ENCODE measurements at places on chromosomes 1 and 21.

GRCh38 chr1:109535971-109536491, 3.6 kb upstream of the GPR61 start:
- no peak for DNase-seq

DNA sequence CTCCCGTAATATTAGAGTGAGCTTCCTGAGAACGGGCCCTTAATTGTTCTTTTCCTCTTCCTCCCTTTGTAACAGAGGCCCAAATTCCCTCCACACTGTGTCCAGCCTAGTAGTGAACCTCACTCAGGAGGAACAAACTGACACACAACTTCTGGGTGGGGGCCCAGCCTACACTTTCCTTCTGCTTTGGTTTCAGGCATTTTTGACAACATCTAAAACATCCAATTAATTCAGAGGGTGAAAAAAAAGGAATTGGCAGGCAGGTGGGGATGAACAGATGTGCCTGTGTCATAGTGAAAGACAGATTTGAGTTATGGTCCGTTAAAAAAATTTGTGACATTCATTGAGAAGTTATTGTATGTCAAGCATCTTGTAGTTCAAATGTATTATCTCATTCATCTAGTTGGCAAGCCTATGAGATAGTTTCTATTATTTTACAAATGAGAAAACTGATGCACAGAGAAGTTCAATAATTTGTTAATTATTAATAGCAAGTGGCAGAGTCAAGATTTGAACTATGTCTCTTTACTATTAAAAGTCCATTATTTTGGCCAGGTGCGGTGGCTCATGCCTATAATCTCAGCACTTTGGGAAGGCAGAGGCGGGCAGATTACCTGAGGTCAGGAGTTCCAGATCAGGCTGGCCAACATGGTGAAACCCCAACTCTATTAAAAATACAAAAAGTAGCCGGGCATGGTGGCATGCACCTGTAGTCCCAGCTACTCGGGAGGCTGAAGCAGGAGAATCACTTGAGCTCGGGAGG, 41.6 kb upstream of the LRIG2 start:
- DNase-seq, result no peak

- no peak for DNase-seq
Measured at GRCh38 chr1:245718123-245718522, 563.3 kb downstream of the KIF26B start.

DNA sequence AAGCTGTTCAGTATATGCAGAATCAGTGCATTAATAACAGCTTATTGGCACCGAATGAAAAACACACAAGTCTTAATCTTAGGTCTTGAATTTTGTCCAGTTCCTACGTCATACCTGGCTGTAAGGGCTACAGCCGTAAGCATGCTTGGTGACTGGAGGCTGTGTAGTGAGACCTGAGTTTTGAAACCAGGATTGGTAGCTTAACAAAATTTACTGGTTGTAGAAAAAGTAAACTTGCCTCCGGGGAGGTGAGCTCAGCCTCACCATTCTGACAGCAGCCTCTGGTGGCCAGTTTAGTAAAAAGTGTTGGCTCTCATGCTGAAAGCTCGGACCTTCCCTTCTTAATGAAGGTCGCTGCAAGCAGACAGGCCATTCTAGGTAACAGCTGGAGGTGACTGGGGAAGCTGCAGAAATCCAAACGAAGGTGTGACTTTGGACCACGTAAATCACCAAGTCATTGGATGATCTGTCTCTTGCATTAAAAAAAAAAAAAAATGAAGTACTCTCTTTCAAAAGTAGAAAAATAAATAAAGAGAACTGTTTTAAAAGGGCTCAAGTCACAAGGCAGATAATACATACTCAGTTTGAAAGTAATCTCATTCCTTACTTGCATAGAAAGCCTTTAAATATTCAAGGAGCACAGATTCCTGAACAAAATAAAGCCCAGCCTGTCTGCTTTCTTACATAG, 48.9 kb downstream of the HLCS start:
- DNase-seq, result no peak

- no peak for DNase-seq
Measured at GRCh38 chr21:25491267-25491666, 116.0 kb downstream of the MRPL39 start.

DNA sequence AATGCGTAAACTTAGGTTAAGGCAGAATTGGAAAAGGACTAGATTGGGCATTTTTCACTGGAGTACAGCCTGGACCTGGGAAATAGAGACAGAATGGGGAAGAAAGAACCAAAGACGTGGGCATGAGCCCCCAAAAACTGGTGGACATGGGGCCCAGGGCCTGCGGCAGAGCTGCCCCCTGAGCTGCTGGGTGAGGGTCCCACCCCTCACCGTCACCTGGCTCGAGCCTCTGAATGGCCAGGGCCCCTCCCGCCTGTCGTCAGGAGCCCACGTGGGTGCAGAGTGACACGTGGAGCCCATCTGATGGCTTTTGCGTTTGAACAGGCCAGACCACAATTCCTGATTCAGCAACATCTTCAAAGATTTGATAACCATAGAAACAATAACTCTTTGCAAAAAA, 360.9 kb upstream of the VAMP3 start:
- DNase-seq, result no peak

GRCh38 chr21:37356706-37357105, 9.9 kb upstream of the DYRK1A start:
- no peak for DNase-seq

GRCh38 chr21:17495680-17496079, 17.2 kb upstream of the CXADR start:
- no peak for DNase-seq

DNA sequence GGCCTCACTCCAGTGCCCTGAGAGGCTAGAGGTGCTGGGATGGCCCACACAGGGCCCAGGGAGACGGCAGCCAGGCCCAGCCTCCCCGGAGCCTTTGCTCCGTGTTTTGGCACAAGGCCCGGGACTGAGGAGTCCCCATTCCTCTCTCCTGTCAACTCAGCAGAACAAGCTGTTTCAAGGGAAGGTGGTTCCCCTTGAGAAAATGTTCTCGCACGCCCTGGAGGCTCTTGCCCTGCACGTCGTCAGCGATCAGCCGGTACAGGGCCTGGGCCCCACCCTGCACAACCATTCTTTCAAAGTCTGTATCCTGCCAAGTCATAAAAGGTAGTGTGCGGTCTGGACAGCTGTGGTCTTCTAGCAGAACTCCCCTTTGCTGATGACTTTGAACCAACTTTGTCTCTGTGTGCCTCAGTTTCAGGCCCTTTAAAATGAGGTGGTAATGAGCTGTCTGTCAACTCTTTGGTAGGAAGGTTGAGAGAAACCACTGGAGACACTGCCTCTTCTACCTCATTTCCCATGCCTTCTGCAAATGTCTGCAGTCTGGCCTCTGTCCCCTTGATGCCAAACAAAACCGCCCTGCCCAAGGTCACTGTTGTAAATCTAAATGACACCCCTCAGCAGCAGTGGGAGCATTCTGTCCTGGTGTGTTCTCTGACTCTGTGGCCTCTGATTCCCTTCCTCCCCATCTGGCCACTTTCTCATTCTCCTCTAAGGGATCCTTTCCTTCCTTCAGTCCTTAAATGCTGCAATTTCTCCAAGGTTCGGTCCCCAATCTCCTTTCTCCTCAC, 138.6 kb upstream of the JUN start:
- DNase-seq, result no peak

DNA sequence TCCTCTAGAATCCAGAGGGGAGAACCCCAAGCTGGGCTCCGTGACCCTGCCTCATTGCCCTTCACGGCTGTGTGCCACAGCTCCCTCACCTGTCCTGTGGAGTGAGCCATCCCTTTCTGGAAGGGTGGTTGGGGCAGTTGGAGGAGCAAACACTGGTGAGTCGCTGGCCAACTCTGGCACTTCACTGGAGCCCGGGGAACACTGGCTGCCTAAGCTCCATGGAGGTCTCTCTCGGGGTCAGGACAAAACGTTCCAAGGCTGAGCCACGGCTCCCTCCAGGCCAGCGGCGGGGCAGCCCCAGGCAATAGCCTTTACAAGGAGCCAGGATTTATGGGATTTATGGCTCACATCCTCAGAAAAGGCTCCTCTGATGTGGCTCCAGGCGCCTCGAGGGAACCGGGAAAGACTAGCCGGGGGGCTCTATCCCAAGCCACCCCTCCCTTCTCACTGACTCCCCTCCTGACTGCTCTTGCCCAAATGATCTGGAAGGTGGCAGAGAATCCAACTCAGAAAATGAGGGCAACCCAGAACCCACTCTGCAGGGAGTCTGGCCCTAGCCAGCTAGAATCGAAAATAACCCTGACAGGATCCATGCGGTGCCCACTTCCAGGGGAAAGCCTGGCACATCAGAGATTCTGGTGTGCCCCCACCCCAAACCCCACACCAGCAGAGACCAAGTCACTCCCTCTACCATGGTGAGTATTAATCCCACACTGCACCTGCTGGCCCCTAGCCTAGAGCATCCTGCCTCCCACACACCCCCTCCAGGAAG, 75.2 kb downstream of the GLIS1 start:
- no peak for DNase-seq

- no peak for DNase-seq
Measured at GRCh38 chr1:47751193-47751592, 246.0 kb downstream of the TRABD2B start.

DNA sequence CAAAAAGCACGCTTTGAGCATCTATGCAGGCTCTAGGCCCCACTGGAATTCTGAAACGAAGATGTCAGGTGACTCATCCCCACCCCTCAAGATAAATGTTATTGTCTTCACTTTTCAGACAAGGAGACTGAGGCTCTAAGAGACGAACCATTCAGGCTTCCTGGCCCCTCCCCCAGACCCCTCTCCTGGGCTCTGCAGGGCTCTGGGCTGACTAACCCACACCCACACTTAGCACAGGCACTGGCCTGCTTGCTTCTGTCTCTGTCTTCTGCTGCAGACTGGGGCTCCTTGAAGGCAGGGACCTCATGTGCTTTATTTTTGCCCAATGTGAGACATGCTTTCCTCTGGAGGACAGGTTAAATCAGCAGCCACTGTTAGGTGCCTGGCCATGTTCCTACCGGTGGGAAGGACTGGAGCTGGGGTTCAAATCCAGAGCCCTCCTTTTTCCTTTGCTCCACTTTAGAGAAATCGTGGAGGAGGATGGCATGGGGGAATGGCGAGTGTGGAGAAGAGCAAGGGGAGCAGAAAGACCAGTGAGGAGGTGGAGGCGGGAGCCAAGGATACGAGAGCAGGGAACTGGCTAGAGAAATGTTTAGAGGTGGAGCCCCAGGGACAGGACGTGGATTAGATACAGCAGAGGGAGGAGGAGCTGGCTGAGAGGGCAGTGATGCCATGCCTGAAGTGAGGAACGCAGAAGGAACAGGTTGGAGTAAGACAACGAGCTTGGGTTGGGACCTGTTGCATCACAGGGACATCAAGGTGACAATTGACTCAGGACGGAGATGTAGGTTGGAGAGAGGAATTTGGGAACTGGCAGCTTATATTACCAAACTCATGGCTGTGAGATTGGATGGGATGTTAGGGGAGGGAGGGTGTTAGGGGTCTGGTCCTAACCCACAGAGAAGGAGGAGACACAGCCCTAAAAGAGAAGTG, 1.7 kb downstream of the TMEM125 start:
- DNase-seq, result no peak
